Stimulated activated CD8-positive, alpha-beta memory T cell treated with anti-CD3 and anti-CD28 coated beads, Interleukin-7, amount 100 ng/mL, for 1 hour (primary cell): ENCODE measurements at places on chromosomes 2 and 18.

- DNase-seq: no peak
Observed at GRCh38 chr2:231001921-231002320, 6.0 kb downstream of the SPATA3 start.

DNA sequence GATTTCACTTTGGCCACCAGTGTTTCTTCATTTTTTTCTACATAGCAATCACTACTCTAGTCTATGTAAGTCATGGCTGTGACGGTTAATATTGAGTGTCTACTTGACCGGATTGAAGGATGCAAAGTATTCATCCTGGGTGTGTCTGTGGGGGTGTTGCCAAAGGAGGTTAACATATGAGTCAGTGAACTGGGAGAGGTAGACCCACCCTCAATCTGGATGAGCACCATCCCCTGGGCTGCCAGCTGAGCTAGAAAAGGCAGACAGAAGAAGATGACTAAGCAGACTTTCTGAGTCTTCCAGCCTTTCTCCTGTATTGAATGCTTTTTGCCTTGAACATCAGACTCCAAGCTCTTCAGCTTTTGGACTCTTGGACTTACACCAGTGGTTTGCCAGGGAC lies 265.0 kb upstream of the SLC8A1 start:
- no peak for DNase-seq

DNA sequence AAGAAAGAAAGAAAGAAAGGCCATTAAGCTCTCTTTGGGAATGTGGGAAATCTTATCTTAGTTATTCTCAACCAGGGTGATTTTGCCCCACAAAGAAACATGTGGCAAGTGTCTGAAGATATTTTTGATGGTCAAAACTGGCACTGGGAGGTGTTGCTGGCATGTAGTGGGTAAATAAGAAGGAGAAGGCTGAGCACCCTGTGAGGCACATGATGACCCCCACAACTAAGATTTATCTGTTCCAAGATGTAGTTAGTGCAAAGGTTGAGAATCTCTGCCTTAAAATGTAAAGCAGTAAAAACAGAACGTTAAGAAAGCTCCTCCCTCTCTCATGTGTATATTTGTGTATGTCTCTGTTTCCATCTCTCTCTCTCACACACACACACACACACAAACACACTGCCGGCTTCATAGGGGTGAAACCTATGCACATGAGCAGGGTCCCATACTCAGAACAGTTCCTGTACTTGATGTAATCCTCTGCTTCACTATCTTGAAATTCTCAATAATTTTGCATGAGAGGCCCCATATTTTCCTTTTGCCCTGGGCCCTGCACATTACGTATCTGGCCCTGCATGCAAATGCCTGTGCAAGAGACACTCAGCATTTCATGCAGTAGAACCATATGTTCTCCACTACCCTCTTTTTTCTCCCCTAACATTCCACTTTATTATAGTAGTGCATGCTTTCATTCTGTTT lies 94.3 kb downstream of the MREG start:
- no peak for DNase-seq

DNA sequence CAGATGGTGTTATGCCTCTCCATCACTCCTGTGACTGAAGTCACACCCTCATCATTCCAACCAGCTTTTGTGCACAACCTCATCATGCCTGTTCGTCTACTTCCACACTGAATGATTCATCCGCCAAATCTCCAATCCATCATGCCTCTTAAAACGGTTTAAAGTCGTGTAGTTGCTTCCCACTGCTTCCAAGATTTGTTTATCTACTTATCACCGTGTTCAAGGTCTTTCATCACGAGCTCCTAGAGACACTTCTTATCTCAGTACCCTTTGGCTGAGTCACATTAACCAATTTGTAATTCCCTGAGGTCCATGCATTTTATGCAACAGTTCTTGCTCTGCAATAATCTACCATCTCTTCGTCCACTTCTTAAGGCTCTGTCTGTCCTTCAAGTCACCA lies 592.3 kb upstream of the ID2 start:
- DNase-seq: no peak

DNA sequence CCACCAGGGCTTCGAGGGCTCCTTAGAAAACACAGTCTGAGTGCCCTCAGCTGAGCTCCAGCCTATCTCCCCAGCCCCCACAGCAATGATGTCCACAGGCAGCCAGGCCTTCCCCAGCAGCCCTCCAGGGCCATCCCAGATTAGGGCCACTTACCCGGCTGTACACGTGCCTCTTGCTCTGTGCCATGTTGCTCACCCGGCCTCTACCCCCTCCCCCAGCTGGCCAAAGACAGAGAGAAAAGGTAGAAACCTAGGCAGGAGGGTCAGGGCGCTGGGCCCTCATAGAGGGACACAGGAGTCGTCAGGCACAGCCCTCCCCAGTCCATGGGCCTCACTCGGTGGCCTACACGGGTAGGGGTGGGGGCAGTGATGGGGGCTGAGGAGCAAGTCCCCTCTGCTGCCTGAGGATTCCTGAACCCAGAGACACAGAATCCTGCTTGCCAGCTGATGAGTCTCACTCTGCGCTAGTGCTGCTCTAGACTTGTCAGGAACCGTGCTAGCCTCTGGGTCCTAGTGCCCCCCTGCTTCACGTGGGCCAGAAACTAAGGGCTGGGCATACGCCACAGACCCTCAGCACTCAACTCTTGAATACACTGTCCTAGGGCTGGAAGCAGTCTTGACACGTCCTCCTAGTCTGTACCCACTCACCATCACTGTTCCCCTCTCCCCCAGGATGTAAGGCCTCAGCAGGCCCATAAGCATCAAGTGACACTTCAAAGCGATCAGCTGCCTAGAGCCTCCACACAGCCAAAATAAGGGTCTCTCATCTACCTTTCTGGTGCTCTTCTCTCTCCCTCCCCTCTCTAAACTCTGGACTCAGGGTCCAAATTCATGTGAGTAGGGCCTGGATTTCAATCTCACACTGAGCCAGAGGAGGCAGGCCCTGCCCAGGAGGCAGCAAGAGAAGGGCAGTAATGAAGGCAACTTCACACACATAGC lies at the start of gene DCTN1:
Gene DCTN1 (minus strand): TSS at position 461 of the 939 bp plus-strand sequence. CDS start 274 bp downstream, at position 187.
- no peak for DNase-seq

- no peak for DNase-seq
Observed at GRCh38 chr2:231399853-231400680, 4.6 kb downstream of the B3GNT7 start.

DNA sequence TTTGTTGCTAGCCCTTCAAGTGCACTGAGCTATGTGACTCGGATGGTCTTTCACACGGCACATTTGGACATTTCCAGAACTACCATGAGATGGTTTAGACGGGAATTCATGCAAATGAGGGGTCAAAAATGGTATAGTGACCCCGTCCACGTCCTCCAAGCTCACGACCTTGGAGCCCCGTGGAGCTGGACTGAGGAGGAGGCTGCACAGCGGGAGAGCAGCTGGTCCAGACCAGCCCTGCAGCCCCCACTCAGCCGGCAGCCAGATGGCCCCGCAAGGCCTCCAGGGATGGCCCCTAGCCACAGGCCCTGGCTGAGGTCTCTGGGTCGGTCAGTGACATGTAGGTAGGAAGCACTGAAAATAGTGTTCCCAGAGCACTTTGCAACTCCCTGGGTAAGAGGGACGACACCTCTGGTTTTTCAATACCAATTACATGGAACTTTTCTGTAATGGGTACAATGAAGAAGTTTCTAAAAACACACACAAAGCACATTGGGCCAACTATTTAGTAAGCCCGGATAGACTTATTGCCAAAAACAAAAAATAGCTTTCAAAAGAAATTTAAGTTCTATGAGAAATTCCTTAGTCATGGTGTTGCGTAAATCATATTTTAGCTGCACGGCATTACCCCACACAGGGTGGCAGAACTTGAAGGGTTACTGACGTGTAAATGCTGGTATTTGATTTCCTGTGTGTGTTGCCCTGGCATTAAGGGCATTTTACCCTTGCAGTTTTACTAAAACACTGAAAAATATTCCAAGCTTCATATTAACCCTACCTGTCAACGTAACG lies 88.8 kb downstream of the EPAS1 start:
- DNase-seq: no peak

DNA sequence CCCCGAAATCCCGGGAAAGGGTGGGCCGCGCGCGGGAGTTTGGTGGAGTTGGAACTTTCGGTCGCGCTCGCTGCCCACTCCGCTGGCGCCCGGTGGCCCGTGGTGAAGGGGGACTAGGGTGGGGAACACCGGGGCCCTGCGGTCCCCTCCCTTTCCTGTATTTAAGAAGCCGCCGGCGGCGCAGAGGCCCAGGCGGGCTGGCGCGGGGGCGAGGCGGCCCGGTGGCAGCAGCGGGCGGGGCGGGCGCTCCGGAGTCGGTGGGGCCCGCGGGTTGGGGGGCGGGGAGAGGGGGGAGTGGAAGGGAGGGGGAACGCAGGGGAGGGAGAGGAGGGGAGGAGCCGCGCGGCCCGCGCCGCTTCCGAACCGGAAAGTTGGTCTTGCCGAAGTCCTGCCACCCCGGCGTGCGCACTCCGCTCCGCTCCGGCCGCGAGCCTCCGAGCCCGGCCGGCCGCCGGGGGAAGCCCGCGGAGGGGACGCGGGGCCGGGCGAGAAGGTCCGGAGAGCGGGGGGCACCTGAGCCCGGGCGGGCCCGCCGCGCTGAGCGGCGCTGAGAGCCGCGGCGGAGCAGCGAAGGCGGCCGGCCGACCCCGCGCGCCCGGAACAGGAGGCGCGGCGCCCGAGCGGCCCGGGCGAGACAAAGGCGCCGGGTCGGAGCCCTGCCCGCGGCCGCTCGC lies 425 bp upstream of the SALL3 start:
- no peak for DNase-seq

- no peak for DNase-seq
Observed at GRCh38 chr2:224187220-224187619, 148.1 kb upstream of the SERPINE2 start.

GRCh38 chr2:70986499-70987189 lies 8.0 kb downstream of the TEX261 start:
- DNase-seq: no peak

DNA sequence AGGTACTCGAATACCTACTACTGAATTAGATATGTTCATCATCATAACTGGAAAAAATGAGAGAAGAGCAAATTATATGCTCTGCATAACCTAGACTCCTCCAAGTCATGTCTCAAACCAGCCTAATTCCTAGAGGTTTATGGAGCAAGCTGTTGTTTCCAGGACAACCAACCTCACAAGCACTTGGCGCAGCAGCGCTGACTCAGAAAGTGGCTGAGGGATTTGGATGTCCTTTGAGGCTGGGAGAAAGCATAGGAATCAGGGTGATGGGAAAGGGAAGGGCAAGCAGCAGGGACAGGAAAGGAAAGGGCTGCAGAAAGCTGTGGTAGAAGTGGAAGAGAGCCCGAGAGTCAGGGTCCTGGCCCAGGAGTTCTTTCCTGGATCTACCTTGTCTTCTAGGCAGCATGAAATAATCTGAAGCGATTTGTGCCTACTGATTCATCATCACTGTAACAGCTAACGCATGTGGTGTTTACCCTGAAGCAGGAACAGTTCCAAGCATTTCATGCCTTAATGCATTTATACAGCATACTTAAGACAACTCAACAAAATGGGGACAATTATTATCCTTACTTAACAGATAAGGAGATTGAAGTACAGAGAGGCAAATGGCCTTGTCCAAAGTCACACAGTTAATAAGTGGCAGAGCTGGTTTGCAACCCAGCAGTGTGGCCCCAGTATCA lies 3.7 kb downstream of the PLEK start:
- no peak for DNase-seq
